ENCODE measurements at places on chromosomes 2 and 18.

- DNase-seq, result peak; percentile 33
Measured at GRCh38 chr2:174492963-174493431, 6.2 kb upstream of the GPR155 start.

DNA sequence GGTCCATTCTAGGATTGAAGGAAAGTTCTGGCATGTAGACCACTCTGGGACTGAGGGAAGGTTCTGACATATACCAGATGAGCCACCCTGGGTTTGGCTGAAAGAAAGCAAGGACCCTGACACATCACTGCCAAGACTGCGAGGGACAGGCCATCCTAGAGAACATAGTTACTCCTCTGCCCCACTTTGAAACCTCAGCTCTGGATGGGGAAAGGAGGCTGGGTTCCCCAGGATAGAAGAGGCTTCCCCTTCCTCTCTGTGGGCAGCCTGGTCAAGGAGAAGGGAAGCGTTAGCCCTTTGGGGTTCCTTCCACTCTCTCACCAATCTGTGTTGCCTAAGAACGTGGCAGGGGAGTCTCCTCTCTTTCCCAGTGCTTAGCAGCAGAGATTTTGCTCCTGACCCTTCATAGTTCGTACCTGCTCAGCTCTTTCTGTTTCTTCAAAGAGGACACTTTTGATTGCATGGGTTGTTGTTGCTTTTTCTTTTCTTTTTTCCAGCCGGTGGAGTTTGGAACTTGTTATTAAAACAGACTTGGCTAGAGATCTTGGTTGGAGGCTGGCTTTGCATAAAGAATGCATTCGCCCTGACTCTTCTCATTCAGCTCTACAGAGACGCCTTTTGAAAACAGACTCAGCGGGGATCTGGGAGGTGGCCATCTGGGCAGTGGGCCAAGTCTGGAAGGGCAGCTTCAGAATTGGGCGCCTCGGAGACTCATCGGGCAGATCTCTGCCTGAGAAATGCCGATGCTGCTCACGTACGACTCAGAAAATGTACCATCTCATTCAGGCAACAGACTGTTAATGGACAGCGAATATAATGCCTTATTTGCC lies 166.1 kb downstream of the CLIP4 start:
- no peak for DNase-seq

DNA sequence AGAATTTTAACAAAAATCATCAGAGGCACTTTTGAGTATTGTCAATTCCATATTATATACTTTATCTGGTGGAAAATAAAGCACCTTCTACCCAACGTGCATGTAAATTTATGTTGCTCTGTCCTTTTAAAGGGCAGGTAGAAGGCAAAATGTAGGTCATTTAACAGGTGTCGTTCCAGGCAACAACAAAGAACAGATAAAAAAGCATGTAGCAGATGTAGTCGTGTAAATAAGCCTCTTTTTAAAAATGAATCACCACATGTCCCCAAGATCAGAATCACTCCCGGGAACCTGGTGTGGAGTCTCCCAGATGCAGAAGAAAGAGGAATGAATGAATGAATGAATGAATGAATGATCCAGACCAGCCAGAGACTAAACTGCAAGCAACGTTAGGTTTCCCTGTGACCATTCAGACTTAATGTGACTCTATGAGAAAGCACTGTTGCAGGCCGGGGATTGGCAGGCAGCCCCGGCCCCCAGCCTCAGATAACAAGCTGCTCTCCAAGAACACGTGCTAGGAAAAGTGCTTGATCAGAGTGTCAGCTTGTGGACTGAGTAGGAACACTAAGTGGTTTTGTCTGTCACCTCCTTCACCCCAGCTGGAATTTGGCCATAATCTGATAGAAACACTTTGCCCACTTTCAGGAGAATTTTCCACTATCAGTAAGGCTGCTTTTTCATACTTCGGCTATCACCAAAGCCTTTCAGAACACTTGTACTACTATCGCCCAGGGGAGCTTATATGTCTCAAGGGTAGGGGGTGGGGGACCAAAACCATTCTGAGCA lies 100.6 kb downstream of the CDK15 start:
- DNase-seq, result no peak

DNA sequence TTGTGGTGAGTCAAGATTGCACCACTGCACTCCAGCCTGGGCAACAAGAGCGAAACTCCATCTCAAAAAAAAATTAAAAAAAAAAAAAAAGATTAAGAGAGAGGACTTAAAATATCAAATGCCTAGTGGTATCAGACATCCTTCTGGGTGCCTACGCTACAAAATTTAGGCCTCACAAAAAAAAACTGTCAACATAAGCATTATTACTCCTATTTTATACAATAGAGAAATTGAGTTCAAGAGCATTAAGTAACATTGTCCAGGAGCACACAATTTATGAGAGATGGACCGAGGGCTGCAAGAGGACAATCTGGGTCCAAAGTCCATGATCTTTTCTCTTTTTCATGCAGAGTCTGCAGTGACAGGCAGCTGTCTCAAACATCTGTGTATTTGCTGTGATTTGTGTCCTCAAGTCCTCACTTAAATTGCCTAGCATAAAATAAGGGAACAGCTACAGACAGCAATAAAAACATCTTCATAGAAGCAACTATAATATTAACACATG lies 62.4 kb downstream of the OSR1 start:
- DNase-seq, result no peak

GRCh38 chr2:213219816-213220215 lies 64.4 kb upstream of the SPAG16 start:
- DNase-seq, result no peak

DNA sequence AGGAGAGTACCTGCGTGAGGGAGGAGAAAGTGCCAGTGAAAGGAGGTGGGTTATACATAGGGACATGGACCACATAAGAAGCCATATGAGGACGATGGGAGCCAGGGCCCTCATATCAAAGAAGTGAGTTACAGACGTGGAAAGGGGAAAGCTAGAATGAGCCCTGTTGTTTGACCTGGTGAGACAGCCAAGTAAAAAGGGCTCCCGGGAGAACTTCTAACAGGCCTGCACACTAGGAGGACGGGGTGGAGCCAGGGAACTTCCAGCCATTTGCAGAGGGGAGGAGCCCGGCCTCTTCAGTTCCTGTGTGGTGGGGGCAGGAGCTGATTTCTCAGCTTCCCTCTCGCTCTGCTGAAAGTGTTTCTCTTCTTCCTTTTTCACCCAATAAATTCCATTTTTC lies 84.1 kb upstream of the SLC66A3 start:
- no peak for DNase-seq

DNA sequence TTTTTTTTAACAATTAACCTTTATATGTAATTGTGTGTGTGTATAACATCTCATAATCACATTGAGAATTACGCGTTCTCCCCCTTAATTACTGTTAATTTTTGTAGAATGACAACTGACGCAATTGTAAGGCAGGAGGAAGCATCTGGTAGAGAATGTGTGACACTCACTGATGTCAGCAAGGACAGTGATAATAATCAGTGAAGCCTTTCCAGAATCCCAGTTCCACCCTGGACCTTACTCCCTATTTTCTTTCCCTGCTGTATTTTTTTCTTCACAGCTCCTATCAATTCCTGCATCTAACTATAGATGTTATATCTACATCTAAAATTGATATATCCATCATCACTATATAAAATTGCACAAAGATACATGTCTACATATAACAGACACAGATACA lies 16.1 kb upstream of the STRN start:
- DNase-seq, result no peak

DNA sequence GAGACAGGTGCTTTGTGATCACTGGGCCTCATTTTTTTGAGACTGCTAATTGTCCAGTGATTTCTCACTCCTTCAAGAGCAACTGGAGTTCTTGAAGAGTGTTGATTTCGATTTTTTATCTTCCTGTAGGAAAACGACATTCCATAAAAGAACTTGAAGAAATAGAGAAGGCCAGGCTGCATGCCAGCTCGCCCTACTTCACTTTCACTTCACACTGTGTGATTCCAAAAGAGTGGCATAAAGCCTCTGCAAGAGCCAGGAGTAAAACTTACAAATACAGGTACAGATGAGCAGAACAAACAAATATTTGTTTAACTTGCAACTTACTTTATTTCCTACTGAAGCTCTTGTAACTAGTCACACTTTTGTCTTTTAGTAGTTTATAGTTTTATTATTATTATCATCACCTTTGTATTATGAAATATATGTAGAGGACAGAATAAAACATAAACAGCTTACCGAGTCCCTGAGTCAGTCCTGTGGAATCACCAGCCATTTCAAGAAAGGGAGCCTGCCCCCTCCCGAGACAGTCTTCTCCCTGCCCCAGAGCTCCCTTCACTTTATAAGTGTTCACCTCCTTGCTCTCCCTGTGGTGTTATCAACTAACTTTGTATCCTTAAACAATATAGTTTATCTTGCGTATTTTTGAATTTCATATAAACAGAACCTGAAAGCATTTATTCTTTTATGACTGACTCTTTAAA lies 8.7 kb downstream of the FAM228A start:
- DNase-seq, result no peak

DNA sequence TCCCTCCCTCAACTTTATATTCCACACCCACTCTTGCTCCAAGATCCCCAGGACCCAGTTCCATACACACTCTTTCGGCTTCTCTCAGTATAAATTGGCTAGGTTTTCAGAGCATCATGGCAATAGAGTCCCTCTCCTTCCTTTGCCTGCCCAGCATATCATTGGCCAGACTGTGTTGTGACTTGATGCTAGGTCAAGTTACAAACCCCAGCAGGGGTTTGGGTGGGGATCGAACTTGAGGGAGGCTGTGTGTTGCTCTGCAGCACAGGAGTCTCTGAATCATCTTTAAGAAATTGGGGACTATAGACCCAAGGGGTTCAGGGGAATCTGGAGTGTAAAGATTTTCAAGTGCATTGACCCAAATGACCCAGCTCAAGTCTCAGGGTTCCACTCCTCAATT lies 477.5 kb upstream of the MEIS1 start:
- no peak for DNase-seq

All from stimulated activated CD8-positive, alpha-beta memory T cell treated with anti-CD3 and anti-CD28 coated beads, Interleukin-2, amount 100 ng/mL, for 48 hours (primary cell).